Activated naive CD4-positive, alpha-beta T cell treated with anti-CD3 and anti-CD28 coated beads for 36 hours (primary cell): ENCODE measurements at places on chromosomes 11 and 22. TPM values are rescaled to one million over a fixed set of nuclear protein-coding genes. Genes with fewer than 3 reads are reported as not detected.

GRCh38 chr22:41410311-41410751, 28.6 kb downstream of the TEF start:
- no peak for DNase-seq

DNA sequence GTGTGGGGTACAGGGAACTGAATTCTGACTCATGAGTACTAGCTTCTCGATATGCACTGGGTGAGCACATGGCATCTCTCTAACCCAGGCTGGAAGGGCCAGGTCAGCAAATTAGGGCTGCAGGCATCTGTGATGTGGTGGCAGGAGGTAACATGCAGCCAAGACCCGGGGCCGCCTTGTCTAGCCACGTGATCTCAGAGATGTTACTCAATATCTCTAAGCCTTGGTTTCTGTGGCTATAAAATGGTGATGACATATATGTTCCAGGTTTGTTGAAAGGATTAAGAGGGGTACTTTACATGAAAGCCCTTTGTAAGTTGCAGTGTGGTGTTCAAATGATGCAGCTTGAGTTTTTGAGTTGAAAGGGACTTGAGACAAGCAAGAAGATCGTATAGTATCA, 3.2 kb downstream of the ST14 start:
- DNase-seq, result no peak

DNA sequence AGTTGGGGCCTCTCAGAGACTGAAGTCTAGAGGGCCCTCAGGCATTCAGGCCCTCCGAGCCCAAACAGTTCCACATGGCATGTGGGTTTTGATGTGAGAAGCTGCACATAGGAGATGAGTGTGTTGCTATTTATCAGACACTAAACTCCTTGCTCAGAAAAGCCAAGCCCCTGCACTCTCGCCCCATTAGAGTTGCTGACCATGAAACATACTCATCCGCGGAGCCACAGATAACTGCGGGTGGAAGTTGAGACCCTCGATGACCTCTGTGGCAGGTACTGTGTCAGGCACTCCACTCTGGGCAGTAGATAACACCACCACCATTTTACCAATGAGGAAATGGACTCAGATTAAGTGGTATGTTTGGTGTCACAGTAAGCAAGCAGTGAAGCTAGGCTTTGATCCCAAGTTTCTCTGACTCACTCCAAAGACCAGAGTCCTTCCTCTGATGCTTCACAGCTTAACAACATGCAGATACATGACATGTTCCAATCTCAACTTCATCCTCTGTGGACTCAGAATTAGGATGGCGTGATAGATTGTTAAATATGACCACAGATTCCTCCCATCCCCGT, 202.1 kb downstream of the ADAMTS15 start:
- DNase-seq, result no peak

GRCh38 chr11:128692753-128693415, 988 bp upstream of the FLI1 start:
- DNase-seq, result peak; percentile 38

GRCh38 chr22:33835265-33835664, 85.0 kb downstream of the LARGE1 start:
- no peak for DNase-seq

GRCh38 chr22:39237318-39238100, 7.3 kb downstream of the PDGFB start:
- DNase-seq, result no peak

APLNR gene
- not detected for total RNA-seq

ARSA gene
- total RNA-seq, result 17.8 TPM

HPX gene
- total RNA-seq, result 0.64 TPM

CARD18 gene
- total RNA-seq, result not detected
